ENCODE measurements at places on chromosomes 1 and 21.

- no peak for DNase-seq
These were observed 16.7 kb downstream of the LRRC8D start for GRCh38 chr1:89837510-89837909.

- no peak for DNase-seq
These were observed 160.1 kb upstream of the UBE2U start for GRCh38 chr1:64043288-64043687.

DNA sequence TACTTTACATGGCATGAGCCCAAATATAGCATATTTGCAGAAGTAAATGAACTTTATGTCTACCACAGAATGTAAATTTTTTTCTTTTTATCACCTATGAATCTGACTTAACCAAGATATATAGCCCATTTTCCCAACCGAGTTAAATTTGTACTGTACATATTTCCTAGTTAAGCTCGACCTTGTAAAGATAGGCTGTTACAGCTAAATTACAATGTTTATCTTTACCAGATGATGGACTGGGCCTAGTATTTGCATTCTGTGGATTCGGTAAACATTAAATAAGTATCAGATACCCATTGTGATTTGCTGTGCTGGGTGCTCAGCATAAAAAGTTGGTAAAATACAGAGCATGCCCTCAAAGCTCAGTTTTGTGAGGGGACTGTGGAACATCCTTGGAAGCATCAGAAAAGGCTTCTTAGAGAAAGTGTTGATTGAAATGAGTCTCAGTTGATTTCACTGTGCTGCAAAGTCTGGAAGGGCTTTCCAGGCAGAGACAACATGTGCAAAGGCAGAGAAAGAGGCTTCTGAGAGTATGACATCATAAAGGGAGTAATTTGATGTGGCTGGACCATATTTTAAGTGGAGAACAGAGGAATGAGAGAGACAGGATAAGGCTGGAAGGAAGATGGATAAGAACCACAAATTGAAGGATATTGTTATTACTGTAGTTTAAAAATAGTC is 27.4 kb downstream of the MORC3 start:
- DNase-seq: no peak

- no peak for DNase-seq
These were observed 9.3 kb downstream of the ATP1A2 start for GRCh38 chr1:160124705-160125478.

DNA sequence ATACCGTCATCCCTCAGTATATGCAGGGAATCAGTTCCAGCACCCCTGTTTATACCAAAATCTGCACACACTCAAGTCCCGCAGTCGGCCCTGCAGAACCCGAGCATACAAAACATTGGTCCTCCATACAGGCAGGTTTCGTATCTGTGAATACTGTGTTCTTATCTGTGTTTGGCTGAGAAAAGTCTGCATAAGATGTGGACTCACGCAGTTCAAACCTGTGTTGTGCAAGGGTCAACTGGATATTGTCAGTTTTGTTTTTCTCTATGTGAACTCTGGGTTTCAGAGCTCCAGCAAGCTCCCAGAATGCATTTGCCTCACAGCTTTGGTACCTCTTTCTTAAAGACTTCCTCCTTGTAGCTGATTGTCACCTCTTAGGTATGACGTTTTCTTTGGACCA is 100.6 kb downstream of the NR5A2 start:
- DNase-seq: no peak

DNA sequence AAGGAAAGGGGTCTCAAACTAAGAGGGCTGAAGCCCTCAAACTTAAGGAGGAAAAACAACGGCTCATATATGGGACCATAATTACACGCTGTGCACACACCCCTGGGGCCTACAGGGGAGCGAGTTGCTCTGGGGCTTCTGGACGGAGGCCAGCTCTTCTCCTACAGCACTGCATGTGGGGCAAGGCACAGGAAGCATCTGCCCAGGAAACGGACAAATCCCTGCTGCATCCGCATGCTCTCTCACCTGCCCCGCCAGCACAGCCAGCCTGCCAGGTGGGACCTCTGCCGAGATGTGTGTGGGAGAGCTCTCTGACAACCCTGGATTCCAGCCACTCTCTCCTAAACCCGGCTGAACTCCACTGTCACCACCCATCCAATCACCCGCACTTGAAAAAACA is 54.1 kb downstream of the MRPL37 start:
- no peak for DNase-seq

DNA sequence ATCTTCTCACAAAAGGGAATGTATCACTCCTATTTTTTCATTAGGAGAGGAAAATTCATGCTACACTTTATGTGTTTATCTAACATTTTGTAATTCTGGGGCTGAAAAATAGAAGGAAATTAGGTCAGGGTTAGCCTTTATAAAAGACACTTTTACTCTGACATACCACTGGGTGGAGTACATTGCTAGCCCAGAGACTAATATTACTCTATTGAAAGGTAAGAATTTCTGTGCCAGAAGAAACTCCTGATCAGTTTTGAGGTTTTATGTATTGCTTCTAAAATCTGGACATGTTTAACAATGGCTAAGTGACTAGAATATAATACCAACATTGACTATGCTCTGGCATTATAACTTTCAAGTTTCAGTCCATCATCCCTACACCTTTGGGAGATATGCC is 724.6 kb downstream of the USP25 start:
- DNase-seq: peak; percentile 64

GRCh38 chr1:175078629-175079028 is 11.0 kb downstream of the TNN start:
- DNase-seq: no peak

GRCh38 chr1:109508001-109508872 is 1.3 kb downstream of the AMIGO1 start:
- no peak for DNase-seq

DNA sequence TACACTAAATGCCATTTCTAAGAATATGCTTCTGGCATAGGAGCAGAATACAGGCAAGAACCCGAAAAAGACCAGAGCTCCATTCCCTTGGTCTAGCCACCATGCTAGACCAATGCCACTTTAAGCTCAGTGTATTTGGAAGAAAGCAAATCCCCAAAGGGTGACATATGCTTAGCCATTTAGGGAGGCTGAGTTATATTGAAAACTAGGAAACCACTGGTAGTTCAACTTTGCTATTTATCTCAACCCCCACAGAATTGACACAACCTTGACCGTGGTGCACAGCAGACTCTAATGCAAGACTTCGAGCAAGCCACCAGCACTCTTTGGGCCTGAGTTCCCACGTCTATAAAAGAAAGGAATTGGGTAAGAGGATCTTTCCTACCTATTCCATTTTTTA is 167.9 kb downstream of the ADSS2 start:
- DNase-seq: no peak

- no peak for DNase-seq
These were observed 120.3 kb downstream of the PTPRU start for GRCh38 chr1:29356663-29357062.

GRCh38 chr1:8541961-8542521 is 224.1 kb downstream of the SLC45A1 start:
- no peak for DNase-seq

GRCh38 chr1:108758796-108759195 is 12.3 kb downstream of the STXBP3 start:
- no peak for DNase-seq

GRCh38 chr1:55053265-55053954 is 14.1 kb downstream of the PCSK9 start:
- DNase-seq: no peak

- no peak for DNase-seq
These were observed 148.1 kb upstream of the USP24 start for GRCh38 chr1:55363268-55363667.

GRCh38 chr21:32748529-32748928 is 20.7 kb upstream of the SYNJ1 start:
- DNase-seq: no peak

- DNase-seq: peak; percentile 53
These were observed 9.9 kb upstream of the COG2 start for GRCh38 chr1:230632273-230632873.

DNA sequence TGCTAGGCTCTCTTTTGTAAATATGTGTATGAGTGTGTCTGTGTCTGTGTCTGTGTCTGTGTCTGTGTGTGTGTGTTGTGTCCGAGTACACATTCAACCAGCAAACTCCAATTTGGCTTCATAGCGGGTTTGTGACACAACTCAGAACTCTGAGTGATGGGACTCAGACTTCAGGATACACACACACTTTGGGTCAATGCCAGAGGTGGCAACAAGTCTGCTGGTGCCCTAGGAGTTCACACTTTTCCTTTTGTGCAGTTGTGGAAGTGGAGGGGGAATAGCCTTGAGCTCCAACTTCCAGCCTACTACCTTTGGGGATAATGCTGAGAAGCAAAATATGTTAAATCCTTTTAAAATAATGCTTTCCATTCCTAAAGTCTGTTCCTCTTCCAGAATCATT is 16.6 kb upstream of the TBX15 start:
- DNase-seq: no peak

DNA sequence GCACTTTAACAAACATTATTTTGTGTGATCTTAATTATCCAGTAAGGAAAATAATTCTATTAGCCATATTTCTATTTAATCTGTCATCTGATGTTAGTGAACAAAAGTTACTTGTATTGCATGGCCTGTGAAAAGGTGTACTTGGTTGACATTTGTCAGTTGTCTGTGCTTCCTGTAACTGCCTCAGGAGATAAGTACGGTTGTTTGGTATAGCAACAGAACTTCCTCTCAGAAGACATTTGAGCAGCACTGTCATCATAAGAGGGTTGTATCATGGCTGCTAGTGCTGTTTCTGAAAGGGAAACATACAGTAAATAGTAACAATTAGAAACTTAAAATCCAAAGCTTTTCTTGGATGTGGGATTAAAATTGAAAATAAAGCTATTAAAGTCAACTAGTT is 3.4 kb downstream of the BLZF1 start:
- no peak for DNase-seq

DNA sequence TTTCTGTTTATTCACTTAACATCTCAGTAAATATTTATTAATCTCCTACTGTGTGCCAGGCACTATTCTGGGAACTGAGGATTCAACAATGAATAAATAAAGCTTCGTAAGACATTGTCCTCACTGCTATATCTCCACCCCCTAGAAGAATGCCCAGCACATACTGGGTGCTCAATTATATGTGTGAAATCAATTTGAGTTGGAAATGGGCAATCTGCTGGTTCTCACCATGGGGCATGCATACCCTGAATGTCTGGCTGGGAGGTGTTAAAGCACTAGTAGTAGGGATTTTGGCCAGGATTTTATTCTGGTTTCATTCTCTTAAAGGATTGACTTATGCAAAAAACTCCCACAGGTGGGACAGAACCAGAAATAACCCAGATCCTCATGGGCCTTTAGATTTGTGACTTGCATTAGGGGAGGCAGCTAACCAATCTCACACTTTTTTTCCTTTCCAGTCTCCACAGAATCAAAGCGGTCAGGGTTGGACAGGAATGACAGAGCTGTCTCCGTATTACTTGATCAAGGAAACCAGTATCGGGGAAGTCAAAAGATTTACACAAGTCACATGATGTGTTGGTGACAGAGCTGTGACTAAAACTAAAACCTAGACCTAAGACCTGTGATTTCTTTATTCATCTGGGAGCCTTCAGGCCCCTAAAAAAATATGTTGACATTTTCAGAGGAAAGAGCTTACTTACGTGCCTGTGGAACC is 12.8 kb downstream of the GFI1 start:
- DNase-seq: no peak
